ENCODE measurements at places on chromosomes 11 and 22.

GRCh38 chr22:24153959-24154358 is 27.3 kb upstream of the SUSD2 start:
- DNase-seq, result no peak

DNA sequence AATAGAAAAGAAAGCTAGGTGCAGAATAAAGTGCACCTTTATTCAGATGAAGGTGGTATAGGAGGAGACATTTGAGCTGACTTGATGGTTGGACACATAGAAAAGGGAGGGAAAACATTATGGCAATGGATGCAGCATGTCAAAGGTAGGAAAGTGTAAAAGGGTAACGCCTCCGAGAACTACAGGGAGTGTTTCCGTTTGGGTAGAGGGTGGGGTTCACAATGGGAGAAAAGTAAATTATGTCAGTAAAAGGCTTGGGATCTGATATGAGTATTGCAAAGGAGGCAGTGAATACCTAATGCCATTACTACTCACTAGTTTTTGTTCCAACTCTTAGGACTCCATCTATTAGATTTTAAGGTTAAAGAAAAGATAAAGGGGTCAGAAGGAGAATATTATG is 59.5 kb downstream of the FAT3 start:
- DNase-seq, result no peak

GRCh38 chr11:67644042-67644441 is 4.5 kb upstream of the TBX10 start:
- DNase-seq, result no peak

- no peak for DNase-seq
These were observed 430.6 kb downstream of the BUD13 start for GRCh38 chr11:116342148-116342547.

DNA sequence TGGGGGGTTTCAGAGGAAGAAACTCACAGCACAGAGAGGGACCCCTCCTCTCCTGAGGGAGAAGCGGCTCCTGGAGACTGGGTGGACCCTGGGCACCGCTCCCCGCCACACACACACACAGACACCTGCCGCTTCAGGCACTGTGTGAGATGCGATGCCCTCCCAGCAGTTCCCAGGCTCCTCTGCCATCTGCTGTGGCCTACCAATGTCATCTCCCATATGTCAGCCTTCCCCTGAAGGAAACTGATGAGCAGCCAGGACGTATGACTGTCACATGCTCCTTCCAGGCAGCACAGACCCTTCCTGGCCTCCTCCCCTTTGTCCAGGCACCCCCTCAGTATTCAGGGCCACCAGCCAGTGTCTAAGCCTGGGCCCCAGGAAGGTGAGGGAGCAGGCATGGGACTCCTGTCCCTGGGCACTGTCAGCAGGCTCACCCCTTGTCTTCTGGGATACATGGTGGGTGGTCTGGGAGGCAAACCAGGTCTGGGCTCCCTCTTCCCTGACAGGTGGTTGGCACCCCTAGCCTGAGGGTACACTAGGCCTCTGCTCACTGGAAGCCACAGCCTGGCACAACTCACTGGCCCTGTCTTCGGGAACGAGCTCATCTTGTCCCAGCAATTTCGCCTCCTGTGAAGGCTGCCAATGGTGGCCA is 11.8 kb upstream of the BCR start:
- DNase-seq, result no peak
